ENCODE measurements at places on chromosomes 2 and 18.

GRCh38 chr2:130834931-130835765 is 1.6 kb upstream of the ARHGEF4 start:
- DNase-seq = no peak

DNA sequence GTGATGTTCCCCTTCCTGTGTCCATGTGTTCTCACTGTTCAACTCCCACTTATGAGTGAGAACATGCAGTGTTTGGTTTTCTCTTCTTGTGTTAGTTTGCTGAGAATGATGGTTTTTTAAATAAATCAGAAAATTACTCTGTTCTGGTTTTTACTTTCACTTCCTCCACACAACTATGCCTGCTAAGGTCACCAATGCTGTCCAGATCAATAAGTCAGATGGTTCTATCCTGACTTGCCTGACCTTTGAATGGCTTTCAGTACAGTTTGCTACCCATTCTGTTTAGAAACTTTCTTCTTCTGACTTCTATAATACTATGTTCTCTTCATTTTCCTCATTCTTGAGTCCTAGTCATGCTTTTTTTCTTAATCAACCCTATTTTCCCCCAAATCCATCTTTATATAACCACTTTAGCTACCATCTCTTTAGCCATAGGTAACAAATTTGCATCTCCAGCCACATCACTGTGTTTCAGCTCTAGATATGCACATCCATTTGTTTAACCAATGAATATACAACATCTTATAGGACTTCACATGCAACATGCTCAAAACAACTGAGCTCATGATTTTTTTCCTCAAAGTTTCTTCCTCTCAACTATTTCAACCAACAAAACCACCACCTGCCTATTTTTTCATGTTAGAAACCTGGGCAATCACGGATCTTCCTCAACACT is 58.8 kb upstream of the SLC38A11 start:
- DNase-seq = no peak

DNA sequence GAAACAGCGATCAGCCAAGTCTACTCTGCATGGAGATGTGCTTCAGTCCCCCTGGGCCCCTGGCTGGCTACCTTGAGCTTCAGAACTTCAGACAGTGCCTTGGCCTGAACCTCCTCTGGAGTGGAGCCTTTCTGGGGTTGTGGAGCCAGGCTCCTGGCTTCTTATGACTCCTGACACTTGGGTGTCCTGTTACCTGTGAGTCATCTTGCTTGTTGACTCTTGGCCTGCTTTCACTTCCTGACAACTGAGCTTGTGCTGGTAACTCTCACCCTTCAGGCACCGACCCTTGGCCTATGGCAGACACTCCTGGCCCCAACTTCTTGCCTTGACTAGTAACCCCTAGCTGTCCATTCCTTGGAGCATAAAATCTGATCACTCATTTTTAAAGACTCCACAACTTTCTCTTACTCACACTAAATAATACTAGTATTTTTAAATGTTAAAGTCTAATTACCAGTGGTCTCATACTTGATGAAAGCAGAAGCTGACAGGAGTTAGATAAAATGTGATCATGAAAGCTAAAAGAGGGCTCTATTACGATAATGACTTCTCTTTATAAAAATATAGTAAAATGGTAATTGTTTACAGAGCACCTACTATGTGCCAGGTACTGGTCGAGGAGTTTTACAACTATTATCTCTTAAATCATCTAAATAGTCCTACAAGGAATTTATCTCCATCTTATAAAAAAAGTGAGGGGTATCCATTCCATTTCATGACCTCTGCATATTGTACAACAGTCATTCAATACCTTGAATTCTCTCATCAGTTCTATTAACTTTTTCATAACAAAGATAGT is 46.3 kb upstream of the VIT start:
- DNase-seq = no peak

DNA sequence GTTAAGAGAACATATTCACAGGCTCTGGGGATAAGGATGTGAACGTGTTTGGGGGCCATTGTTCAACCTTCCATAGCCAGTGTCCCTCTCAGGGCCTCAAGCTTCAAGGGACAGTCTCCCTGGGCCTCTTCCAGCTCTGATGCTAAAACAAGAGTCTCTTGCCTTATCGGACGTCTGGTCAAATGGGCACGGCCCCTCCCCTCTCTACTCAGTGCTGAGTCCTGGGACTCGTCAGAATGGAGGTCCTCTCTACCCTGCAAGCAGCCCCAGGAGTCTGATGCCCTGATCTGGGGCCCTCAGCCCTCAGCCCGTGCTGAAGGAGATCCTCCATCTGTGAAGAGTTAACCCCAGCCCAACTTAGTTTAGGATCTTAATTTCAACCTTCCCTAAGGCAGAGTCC is 198.2 kb downstream of the ZFP36L2 start:
- no peak for DNase-seq

- no peak for DNase-seq
These were observed 29.8 kb upstream of the PRLH start for GRCh38 chr2:237536617-237537016.

DNA sequence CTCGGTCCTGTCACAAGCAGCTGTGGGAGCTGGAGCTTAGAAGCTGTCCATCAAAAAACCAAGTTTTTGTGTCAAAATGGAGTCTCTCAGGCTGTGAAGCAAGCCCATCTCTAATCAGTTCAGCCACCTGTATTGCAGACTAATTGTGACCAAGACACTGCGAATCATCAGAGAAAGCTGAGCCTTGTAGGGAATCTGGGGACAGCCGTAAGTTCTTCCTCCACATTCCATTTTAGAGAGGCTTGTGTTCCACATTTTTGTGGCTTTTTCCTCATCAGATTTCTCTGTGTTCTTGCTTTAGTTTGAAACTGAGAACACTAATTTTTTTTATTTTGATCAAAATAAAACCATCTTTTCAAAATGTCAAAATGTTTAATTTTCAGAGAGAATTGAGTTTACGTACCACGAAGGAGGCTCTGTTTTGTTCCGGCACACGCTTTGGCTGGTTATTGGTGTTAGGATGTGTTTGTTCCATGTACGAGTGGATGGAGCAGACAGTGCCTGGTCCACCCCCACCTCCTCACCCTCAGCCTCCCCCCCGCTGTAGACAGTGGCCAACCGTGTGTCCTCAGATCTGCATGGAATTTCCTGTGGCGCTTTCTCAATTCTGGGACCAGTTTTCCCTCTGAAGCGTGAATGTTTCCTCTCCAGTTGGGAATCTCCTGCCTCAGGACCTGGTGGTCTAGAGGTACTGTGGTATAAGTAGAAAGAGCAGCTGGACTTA is 140.8 kb downstream of the AGAP1 start:
- no peak for DNase-seq

DNA sequence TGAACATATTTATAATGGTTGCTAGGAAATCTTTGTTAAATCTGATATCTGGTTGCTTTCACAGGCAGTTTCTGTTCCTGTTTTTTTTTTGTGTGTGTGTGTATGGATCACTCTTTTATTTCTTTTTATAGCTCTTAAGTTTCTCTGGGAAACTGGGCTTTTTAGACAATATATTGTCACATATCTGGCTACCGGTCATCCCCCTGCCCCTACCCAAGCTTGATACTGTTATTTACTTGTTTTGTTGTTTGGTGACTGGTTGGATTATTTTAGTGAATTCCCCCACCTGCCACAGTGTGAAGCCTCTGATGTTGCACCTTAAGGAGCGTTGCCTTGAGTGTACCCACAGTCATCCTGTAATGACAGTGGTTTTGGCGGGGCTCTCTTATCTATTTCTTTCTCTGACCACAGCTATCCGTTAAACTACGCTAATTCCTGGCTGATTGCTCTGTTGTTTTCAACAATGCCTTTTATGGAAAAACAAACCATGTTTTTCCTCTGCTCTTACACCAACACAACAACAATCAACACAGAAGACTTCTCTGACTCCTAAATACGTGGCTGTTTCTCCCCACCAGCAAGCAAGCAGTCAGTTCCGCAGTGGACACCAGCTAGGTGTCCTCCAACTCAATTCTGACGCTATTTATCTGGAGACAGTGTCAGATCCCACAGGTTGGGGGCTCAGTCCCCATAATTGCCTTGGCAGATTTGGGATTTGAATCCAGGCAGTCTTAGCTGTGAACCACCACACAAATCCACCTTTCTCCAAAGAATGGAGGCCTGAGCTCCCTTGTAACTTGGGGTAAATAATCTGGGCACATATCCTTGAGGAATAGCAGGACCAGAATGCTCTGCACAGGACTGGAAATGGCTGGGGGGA is 10.9 kb downstream of the GNLY start:
- no peak for DNase-seq

DNA sequence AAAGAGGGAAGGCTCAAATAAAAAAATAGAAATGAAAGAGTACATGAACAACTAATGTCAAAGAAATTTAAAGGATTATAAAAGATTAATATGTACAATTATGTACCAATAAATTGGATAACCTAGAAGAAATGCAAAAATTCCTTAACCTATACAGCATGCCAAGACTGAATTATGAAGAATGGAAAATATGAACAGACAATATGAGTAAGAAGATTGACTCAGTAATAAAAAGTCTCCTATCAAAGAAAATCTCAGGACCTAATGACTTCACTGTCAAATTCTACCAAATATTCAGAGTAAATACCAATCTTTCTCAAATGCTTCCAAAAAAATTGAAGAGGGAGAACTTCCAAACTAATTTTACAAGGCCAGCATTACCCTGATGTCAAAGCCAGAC is 120.2 kb upstream of the SPOPL start:
- no peak for DNase-seq

DNA sequence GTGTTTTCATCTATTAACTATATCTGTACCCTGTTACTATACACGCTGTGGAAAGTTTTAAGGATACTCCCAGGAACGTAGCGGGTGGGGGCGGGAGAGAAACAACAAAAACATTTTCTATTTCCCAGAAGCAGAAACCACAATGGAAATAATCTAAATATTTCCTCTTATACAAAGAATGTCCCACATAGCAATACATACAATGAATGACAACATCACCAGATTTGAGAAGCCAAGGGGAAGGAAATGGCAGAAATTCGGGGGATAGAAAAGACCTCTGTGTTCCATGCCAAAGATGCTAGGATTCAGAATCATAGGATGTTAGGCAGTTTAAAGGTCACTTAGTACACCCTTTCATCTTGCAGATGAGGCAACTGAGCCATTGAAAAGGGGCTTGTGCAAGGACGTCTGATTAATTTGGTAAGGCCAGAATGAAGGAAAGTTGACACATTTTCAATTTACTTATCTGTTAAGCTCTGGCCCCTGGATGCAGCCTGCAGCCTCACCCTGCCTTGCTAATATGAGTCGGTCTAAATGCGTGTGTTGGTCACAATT is 41.1 kb upstream of the SCYGR1 start:
- DNase-seq = no peak

GRCh38 chr2:102033031-102033749 is 41.4 kb downstream of the IL1R2 start:
- DNase-seq = no peak

GRCh38 chr2:219689676-219690628 is 62.5 kb downstream of the SLC4A3 start:
- DNase-seq = peak; percentile 16

- DNase-seq = peak; percentile 25
These were observed 44.5 kb upstream of the FOSL2 start for GRCh38 chr2:28348149-28348567.

DNA sequence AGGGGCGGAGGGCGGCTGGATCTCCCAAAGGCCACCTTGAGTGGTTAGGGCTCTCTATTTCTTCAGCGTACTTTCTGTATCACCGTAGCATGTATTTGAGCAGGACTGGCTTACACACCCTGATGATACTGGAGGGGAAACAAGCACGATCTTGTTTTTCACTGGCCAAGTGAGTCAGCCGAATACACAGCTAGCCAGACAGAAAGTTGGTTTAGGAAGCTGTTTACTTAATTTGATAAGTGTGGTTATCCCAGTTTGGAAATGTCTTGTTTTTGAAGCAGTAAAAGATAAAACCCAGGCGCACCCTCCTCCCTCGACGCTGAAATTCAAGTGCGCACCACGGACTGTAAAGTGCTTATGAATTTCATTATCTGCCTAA is 582 bp downstream of the RIOK3 start:
- DNase-seq = no peak

- DNase-seq = no peak
These were observed 381.8 kb upstream of the NRXN1 start for GRCh38 chr2:51413726-51414125.

- DNase-seq = no peak
These were observed 3.6 kb downstream of the CRYGB start for GRCh38 chr2:208142240-208142924.

DNA sequence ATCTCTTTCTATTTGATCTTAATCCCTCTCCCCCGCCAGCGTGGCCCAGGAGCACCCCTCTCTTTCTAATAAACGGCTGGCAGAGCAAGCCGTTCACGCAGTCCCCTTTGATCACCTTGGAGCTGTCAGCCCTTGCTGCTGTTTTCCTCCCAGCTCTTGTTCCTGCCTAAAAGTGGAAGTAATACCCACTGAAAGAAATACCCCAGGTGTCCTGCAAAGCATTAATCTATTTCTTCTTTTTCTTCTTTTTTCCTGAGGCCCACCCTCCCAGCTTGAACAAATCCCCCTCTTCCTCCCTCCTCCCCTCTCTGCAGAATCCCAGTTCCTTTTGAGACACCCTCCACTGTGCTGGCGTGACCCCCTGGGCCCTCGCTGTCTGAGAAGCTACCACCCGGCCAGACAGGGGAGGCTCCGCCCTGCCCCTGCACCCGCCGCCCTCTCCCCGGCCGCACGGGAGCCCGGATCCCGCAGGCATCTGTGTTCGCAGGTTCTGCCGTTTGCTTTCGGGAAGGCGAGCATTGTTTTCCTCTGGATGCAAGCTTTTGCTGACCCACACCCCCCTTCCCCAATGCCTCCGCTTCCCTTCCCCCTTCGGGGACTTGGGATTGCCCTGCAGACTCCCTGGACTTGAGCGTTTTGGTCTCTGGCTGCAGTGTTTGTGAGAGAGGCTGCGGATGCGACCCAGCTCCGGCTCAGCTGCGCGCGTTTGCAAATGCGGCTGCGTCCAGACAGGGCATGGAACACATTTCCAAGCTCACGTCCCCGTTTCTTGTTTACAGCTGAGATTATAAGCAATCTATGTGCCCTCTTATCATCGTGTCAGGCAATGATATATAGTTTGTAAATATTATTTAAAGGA is 631.5 kb downstream of the NYAP2 start:
- no peak for DNase-seq

- DNase-seq = no peak
These were observed 63.8 kb downstream of the RTP5 start for GRCh38 chr2:241933179-241933911.

DNA sequence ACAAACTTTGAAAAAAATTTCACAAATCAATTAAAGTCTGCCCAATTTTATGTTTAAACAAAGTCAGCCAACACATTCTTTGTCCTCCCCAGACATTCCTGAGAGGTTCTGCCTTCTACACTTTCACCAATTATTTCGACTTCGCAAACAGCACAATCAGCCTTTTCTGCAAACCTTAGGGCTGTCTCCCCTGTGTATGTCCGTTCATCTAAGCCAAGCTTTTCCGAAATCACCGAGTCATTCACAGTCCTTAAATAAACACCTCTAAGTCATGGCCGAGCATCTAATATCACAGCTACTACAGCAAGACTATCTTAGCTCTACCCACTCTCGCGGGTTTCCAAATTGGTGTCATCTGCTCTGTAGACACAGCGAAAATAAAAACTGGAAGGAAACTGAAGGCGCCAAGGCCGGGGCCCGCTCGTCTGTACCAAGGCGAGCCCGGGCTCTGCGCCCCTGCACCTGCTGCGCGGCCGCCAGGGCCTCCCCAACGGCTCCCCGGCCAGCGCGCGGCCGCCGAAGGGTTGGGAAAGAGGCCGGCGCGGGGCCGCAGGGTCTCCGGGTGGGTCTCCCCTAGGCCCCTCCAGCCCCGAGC is 730 bp downstream of the ODC1 start:
- DNase-seq = peak; percentile 6

- DNase-seq = no peak
These were observed 131.7 kb upstream of the PDE1A start for GRCh38 chr2:182558564-182558963.
